NCI-H1417 (cell line): ENCODE measurements at places on chromosomes 1 and 21.

- no peak for DNase-seq
Observed at GRCh38 chr1:184970691-184971161, 3.6 kb downstream of the NIBAN1 start.

GRCh38 chr1:177311111-177311510 lies 140.4 kb downstream of the BRINP2 start:
- no peak for DNase-seq

DNA sequence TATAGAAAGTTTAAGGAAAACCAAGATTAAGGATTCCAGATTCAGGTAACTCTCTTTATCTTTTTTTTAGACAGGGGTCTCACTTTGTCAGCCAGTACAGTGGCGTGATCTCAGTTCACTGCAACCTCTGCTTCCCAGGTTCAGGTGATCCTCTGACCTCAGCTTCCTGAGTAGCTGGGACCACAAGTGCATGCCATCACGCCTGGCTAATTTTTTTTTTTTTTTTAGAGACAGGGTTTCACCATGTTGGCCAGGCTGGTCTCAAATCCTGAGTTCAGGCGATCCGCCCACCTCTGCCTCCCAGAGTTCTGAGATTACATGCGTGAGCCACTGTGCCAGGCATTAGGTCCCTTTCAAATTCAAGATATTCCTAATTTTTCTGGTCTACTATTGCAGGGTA lies 15.9 kb downstream of the LZIC start:
- no peak for DNase-seq

GRCh38 chr1:31429583-31429982 lies 16.6 kb downstream of the SERINC2 start:
- DNase-seq = no peak

DNA sequence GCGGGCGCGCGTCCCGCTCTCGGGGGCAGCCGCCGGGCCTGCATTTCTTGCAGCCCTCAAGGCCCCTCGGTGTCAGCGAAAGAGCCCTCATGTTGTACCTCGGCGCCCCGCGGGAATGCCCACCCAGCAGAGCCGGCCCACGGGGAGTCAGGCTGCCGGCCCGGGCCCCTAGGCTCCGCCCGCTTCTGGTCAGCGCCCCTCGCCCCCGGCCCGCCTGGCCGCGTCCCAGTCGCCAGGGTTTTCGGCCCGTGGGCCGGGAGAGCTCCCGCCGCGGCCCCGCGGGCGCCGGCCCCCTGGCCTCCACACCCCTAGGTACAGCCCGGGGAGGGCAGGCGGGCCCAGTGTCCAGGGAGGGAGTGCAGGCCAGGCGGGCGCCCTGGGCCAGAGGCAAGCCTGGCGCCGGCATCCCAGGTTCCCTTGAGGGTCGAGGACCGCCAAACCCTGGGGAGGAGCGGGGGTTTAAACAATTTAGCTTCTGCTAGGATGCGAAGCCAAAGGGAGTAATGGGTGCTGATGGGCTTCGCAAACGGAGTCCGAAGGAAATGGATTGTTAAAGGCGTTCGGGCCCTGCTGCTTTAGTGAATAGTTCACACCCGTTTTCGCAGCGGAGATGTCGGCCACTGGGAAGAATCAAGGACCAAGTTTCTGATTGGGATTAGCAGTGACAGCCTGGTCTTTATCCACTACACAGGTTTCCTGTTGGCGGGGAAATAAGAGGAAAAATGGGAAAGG lies 486 bp upstream of the KCNA3 start:
- DNase-seq = no peak

DNA sequence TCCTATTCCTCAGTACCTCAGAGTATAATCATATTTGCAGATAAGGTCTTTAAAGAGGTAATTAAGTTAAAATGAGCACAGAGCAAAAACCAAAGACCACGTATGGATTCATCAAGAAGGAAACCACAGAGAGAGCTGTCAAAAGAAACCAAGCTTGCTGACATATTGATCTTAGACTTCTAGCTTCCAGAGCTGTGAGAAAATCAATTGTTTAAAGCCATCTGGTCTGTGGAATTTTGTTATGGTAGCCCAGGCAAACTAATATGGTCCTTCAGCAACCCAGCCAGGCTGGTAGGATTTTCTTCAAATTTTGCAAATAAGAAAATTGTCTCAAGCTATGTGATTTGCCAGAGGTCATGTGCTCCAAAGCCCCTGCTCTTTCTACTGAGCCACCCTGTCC lies 62.5 kb downstream of the LRIG2 start:
- no peak for DNase-seq

DNA sequence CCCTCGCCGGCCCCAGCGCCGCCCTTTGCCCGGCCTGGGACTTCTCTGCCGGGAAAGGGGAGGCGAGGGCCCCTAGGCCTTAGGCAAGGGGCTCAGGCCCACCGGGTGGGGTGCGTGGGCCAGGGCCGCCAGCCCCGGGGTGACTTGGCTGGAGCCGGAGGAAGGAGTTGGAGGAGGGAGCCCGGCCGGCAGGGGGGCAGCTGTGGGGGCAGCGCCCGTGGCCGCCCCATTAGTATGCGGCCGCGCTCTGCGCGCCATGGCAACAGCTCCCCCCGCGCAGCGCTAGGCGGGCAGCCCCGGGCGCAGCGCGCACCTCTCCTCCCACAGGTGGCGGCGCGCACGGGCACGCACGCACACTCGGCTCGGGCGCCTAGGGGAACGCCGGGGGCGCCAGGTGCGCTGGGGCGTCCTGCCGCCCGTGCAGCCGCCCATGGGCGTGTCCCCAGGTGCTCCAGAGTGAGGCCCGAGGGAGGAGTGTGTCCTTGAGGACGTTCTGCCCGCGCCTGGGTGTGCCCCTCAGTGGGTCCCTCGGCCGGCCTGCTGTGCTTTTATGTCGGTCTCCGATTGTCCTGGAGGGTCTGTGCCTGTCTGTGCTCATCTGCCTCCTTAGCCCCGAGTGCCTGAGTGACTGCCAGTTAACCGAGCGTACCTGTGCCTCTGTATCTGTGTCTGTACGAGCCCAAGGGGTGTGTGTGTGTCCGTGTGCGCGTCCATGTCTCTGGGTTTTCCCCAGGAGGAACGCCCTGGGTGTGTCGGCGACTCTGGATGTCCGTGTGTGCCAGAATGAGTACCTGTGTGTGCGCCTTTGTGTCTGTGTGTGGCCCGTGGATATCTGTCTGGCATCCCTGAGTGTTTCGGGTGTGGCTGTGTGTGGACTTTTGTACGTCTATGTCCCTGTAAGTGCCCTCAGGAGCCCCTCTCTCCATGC lies 38.2 kb upstream of the WASF2 start:
- peak; percentile 97 for DNase-seq

- DNase-seq = no peak
Observed at GRCh38 chr1:186843226-186843625, 14.5 kb downstream of the PLA2G4A start.

GRCh38 chr1:118627435-118627834 lies 360.7 kb downstream of the TBX15 start:
- no peak for DNase-seq

DNA sequence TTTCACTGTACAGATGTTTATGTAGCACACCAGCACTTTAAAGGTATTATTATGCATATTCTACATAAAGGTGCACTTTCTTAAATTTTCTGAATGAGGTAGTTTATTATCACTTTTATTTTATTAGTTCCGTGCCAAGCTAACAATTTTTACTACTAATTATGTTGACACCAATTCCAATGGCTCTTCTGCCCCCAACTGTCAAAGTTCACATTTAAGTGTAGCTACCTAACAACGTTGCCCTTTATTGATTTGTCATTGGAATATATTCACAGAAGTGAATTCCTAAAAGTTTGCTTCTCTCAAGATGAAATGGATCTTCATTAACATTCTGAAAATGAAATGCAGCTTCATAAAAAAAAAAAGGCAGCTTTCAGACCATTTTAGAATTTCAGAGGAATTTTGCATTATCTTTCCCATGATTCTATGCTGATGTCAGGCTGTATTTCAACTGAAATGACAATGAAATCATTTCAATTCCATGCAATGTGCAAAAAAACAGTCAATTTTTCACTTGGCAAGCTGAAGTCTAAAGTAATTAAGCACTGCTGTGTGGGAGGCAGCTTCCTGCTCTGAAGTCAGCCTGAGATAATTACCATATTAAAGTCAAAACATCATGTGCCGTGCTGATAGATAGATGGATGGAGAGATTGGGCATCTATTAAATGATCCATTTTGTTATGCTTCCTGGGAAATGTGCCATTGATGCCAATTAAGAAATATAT lies 229.2 kb downstream of the TTLL7 start:
- no peak for DNase-seq

- peak; percentile 82 for DNase-seq
Observed at GRCh38 chr1:115641762-115642167, at the start of gene VANGL1. VANGL1 (plus strand) TSS chr1:115641970; CDS start chr1:115651414, 9,444 bp downstream.

DNA sequence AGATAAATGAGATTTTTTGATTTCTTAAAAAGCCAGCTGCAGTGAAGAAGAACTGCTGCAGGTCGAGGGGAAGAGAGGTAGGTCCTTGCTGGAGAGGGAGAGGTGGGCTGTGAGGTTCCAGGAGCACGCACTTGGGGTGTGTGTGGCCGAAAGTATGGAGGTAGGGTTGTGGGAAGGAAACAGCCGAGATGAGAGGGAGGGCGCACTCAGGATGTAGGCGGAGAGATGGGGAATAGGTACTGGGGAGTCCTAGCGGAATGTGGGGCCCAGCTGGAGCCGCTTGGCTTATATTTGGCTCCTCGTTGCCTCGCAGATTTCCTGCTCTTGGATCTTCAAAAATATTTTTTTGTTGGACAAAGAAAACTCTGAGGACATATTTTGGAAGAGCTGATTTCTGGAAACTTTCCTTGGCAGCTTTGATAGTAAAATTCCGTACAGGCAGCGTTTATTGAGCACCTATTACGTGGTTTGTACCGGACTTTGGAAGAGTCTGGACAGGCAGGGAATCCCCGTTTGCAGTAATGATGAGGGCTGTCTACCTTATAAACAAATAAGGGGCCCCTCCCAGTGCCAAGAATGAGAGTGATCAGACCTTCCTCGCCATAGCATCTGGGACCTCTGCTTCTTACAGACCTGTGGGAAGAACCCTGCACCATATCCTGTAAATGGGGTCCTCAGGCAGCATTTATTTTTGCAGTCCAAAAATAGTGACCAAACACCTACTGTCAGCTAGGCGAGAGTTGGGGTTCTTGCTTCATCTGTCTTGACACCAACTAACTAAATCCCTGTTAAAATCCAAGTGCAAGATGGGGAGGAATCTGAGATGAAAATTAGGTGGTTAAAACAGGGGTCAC lies 1.5 kb downstream of the LRRC8D start:
- DNase-seq = no peak

- no peak for DNase-seq
Observed at GRCh38 chr1:34928066-34928696, 1.3 kb downstream of the DLGAP3 start.

- no peak for DNase-seq
Observed at GRCh38 chr1:62637392-62638105, 40.2 kb downstream of the ANGPTL3 start.

GRCh38 chr21:42509244-42509643 lies 4.4 kb upstream of the SLC37A1 start:
- DNase-seq = no peak

DNA sequence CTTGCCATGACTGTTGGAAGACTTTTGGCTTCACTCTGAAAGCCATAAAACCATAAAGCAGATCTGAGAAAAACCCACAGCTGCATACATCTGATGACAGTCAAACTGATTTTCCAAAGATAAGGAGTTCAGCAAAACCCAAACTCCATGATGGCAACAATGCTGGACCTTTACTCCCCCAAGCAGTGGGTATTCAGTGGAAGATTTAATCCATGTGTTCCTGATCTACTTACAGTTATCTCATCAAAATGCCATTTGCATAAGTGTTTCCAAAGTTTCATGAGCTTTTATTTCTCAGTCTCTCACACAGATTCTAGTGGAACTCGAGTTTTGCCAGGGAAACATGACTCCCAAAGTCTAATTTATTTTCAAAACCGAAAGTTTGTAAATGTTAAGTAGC lies 184.9 kb downstream of the ZC3H11B start:
- no peak for DNase-seq

DNA sequence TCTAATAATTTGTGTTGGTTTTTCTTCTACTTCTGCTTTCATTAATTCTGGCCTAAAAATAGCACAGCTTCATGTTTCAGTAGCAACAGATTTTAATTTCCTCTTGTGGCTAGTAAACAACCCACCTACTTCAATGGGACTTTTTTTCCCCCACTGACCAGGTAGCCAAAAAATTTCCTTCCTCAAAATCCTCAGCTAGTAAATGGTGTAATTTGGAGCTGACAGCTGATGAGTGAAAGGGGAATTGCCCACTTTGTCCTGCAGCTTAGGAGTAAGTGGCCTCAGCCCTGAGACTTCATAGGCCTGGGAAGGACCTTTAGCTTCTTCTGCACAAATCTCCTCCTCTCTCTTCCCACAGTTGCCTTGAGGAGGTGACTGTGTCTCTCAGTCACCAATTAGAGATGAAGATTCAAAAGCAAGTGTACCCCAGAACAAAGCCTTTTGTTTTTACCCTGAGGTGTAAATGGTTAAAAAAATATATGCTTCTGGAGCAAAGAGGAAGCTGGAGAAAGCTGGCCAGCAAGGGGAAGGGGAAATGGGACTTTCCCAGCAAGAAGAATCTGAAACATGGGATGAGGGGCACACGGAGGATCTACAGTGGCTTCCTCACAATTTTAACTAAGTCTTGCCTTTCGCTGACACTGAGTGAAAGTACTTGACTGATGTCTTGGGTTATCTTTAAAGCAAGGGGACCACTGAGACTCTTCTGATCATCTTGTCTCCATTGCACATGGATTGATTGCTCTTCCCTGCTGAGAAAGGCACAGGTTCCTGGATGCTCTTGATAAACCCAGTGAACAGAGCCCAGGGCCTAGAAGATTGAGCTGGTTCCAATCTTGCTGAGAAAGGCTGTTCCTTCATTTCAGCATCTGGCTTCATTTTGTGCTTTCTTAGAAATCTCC lies 35.8 kb upstream of the VCAM1 start:
- DNase-seq = no peak

- peak; percentile 86 for DNase-seq
Observed at GRCh38 chr1:224113918-224114786, at the start of gene FBXO28. FBXO28 (plus strand) TSS chr1:224114111; CDS start chr1:224114130, 19 bp downstream.

DNA sequence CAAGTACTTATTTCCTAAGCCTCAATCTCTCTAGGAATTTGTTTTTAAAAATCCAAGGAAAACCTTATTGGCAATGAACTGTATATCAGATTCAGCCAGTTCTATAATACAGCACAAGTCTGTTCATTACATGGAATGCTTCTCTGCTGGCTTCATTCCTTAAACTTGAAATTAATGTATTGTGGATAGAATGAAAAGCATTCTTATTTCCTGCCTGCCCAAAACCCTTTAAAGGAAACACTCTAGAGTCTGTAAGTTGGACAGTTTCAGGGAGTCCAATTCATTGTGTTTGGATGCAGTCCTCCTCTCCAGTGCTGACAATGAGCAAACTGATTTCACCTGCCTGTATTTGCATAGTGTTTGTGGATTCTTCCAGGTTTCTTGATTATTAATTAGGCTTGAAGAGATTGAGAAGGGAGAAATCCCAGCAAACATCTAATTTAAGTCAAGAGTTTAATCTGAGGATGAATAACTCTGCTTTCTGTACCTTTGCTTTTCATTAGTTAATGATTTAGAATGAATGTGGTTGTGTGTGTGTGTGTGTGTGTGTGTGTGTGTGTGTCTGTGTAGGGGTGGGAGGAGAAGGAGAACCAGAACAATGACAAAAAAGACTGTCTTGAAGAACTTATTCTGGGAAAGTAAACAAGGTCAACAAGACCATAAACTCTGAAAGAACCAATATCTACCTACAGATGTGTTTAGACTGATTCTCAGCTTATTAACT lies 61.2 kb downstream of the CACHD1 start:
- DNase-seq = peak; percentile 48

- no peak for DNase-seq
Observed at GRCh38 chr1:39659110-39659509, 12.8 kb downstream of the NT5C1A start.
